Mesothelial cell of epicardium (in vitro differentiated cells): ENCODE measurements at places on chromosomes 6 and 20.
A peak's percentile ranks its signal among the peaks of the same experiment; 100 is the strongest.

- no peak overlapping the region for H3K4me3 ChIP-seq
- H3K4me1 ChIP-seq = peaks cover 19% of the 10 kb centered on the region
- peaks cover 3% of the 10 kb centered on the region for H3K27me3 ChIP-seq
- no peaks in the 10 kb centered on the region for H3K36me3 ChIP-seq
- no peak for DNase-seq
- H3K27ac ChIP-seq = no peak overlapping the region
Observed at GRCh38 chr20:21027569-21027968, 78.6 kb downstream of the LINC00237 start.

DNA sequence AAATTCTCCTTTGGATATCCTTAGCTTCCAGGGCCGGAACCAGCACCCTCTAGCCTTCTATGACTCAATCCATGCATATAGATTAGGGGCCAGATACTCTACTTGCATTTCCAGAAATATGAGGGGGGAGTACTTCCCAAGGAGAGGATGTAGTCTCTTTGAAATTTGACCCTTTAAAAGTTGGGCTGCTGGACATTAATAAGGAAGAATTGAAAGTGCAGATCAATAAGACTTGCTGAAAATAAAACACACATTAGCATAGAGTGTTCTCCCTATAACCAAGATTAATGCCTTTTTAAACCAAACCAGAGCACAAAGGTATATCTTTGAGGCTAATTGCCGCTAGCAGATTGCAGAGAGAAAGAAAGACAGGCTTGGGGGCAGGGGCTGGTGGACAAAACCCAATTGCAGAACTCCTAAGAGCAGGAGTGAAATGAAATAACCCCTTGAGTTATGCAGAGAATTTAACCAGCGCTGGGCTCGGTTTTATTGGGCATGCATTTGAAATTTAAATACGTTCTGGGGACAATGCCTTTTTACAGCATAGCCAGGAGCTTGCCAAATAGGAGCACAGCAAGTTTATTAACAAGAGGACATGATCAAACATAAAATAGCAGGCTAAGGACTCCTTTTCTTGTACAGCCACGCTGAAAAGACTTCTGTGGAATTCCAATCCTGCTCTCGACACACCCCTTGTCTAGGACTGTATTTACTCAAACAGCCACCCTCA is 108.2 kb upstream of the SALL4 start:
- peak overlapping the region; percentile 76 for H3K27ac ChIP-seq
- H3K27me3 ChIP-seq = no peaks in the 10 kb centered on the region
- peak overlapping the region; percentile 22 for H3K4me3 ChIP-seq
- peak; percentile 42 for DNase-seq
- H3K36me3 ChIP-seq = no peaks in the 10 kb centered on the region

GRCh38 chr6:17001188-17001587 is 100.7 kb upstream of the STMND1 start:
- no peak overlapping the region for H3K27ac ChIP-seq
- no peak for DNase-seq
- H3K4me3 ChIP-seq = no peak overlapping the region
- H3K4me1 ChIP-seq = peaks cover 18% of the 10 kb centered on the region
- no peaks in the 10 kb centered on the region for H3K36me3 ChIP-seq

GRCh38 chr6:108074057-108074358 is 533 bp downstream of the OSTM1 start:
- peak overlapping the region; percentile 77 for H3K4me3 ChIP-seq
- no peak for DNase-seq
- H3K27ac ChIP-seq = peak overlapping the region; percentile 64
- H3K4me1 ChIP-seq = peaks cover 22% of the 10 kb centered on the region
- H3K27me3 ChIP-seq = no peaks in the 10 kb centered on the region

- peaks cover 27% of the 10 kb centered on the region for H3K4me1 ChIP-seq
- no peak overlapping the region for H3K4me3 ChIP-seq
- H3K36me3 ChIP-seq = no peaks in the 10 kb centered on the region
- no peaks in the 10 kb centered on the region for H3K27me3 ChIP-seq
- no peak for DNase-seq
Observed at GRCh38 chr6:139872665-139873064, 498.2 kb upstream of the CITED2 start.

DNA sequence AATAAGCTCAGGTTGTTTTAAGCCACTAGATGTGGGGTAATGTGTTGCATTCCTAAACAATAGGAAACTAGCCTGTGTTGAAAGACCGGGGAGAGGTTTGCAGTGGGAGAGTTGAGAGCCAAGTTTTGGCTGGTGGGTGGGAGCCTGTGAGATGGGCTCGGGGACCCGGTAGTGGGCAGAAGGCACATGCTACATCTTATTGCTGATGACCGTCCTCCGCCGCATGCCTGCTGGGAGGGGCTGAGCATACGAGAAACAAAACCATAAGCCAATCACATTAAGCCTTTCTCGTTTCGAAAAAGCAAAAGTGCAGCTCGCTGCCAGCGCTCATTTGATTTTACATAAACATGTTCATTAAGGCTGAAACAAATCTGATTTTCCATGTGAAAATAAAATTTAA is 57.4 kb upstream of the MPC1 start:
- H3K4me3 ChIP-seq = no peak overlapping the region
- no peak for DNase-seq
- no peaks in the 10 kb centered on the region for H3K4me1 ChIP-seq
- H3K36me3 ChIP-seq = peaks cover 3% of the 10 kb centered on the region
- no peaks in the 10 kb centered on the region for H3K27me3 ChIP-seq
- H3K27ac ChIP-seq = no peak overlapping the region

DNA sequence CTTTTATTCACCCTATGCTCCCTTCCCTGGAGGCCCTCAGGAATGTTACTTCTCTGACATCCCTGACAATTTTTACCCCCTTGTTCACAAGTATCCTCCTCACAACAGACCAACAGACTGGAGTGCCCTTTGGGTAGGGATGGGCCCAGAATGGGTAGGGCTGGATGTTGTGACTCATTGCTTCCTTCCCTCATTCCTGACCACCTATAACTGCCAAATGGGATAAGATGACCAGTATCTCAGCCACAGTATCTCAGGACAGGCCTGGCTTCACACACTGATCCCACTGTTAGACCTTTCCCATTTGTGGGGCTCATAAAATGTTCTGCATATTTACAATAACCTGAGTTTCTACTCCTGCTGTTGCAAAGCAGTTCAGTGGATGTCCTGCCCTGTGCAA is 223.0 kb upstream of the LRFN2 start:
- peaks cover 14% of the 10 kb centered on the region for H3K27me3 ChIP-seq
- DNase-seq = no peak
- H3K36me3 ChIP-seq = no peaks in the 10 kb centered on the region
- no peaks in the 10 kb centered on the region for H3K4me1 ChIP-seq
- H3K4me3 ChIP-seq = no peak overlapping the region

DNA sequence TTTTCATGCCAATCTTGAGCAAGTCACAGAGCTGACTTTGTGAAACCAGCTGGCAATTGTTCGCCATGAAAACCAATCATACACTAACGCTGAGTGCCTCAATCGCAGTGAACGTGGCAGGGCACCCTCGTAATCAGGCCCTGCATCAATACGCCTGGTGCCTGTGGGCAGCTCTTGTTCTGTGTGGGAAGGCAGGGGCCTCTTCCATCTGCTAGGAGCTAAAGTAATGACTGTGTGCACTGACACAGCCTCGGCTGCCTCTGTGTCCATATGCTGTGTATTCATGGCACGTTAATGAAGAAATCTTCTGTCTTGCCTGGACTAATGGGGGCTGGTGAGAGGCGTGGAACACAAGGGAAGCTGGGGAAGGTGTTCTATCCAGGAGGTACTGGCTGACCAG is 27.8 kb upstream of the SYNDIG1 start:
- DNase-seq = no peak
- no peak overlapping the region for H3K4me3 ChIP-seq
- H3K4me1 ChIP-seq = peaks cover 22% of the 10 kb centered on the region
- no peak overlapping the region for H3K27ac ChIP-seq
- H3K36me3 ChIP-seq = no peaks in the 10 kb centered on the region

GRCh38 chr6:113695516-113695915 is 161.6 kb upstream of the MARCKS start:
- no peak for DNase-seq
- no peak overlapping the region for H3K4me3 ChIP-seq
- H3K27me3 ChIP-seq = no peaks in the 10 kb centered on the region
- peaks cover 6% of the 10 kb centered on the region for H3K4me1 ChIP-seq

- DNase-seq = no peak
- H3K4me1 ChIP-seq = peaks cover 2% of the 10 kb centered on the region
- H3K4me3 ChIP-seq = no peak overlapping the region
- H3K27me3 ChIP-seq = no peaks in the 10 kb centered on the region
- no peak overlapping the region for H3K27ac ChIP-seq
Observed at GRCh38 chr20:49883246-49883802, 32.0 kb downstream of the SPATA2 start.

GRCh38 chr20:53550280-53551187 is 43.1 kb downstream of the ZNF217 start:
- no peak for DNase-seq
- no peaks in the 10 kb centered on the region for H3K27me3 ChIP-seq
- no peaks in the 10 kb centered on the region for H3K36me3 ChIP-seq
- H3K4me3 ChIP-seq = no peak overlapping the region
- H3K4me1 ChIP-seq = peaks cover 6% of the 10 kb centered on the region
- no peak overlapping the region for H3K27ac ChIP-seq

GRCh38 chr6:148967011-148967520 is 220.2 kb downstream of the UST start:
- DNase-seq = no peak
- peaks cover 15% of the 10 kb centered on the region for H3K27me3 ChIP-seq
- no peaks in the 10 kb centered on the region for H3K36me3 ChIP-seq
- no peak overlapping the region for H3K4me3 ChIP-seq
- H3K4me1 ChIP-seq = peaks cover 7% of the 10 kb centered on the region
- H3K27ac ChIP-seq = no peak overlapping the region

DNA sequence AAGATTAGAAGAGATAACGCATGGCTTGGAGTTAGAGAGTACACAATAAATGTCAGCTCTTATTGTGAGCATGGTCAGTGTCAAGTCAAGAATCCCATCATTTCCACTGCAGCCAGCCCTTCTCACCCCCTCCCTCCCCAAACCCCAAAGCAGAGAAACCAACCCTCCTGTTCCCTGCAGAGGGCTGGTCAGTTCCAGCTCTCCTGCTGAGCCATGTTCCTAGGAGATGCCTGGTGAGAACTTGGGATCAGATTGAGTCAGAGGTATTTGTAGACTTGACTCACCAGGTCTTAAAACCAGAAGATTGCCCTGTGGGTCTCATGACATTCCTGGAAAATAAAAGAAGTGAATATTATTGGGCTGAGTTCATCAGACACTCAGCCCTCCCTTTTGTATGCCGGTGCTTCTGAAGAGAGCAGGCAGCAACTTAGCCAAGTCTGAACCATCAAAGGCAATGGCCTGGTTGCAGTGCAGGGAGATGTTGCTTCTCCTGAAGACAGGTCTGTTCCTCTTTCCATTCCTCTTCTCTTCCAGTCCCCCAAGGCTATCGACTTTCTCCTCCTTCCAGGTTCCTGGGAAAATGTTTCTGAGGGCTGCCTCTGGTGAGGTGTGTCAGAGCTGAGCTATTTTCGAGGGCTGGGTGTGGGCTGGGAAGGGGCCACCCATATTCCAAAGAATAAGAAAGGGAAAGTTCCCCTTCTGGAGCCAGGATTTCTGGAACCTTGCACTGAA is 278.2 kb upstream of the SUPT3H start:
- H3K4me3 ChIP-seq = no peak overlapping the region
- peaks cover 2% of the 10 kb centered on the region for H3K4me1 ChIP-seq
- no peak overlapping the region for H3K27ac ChIP-seq
- H3K27me3 ChIP-seq = peaks cover 27% of the 10 kb centered on the region
- no peak for DNase-seq

DNA sequence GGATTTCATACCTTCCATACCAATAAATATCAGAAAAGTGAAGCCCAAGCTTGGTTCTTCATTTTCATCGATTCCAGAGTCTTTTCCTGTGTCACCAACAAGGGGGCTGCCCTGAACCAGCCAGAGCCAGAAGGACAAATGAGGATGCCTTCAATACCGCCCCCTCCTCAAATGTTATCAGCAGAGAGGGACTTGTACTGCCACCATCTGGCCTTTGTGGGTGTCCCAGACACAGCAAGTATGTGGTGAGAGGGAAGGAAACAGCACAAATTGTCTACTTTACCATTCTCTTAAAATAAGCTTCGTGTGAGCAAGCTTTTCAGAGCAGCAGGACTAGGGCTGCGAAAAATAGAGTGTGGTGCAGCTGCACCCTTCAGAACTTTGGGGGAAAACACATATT is 165.3 kb downstream of the SOBP start:
- no peaks in the 10 kb centered on the region for H3K36me3 ChIP-seq
- no peaks in the 10 kb centered on the region for H3K27me3 ChIP-seq

GRCh38 chr20:17566345-17566744 is 3.5 kb upstream of the DSTN start:
- H3K27me3 ChIP-seq = no peaks in the 10 kb centered on the region
- H3K27ac ChIP-seq = peak overlapping the region; percentile 24
- no peak for DNase-seq
- H3K4me1 ChIP-seq = peaks cover 29% of the 10 kb centered on the region
- no peak overlapping the region for H3K4me3 ChIP-seq

DNA sequence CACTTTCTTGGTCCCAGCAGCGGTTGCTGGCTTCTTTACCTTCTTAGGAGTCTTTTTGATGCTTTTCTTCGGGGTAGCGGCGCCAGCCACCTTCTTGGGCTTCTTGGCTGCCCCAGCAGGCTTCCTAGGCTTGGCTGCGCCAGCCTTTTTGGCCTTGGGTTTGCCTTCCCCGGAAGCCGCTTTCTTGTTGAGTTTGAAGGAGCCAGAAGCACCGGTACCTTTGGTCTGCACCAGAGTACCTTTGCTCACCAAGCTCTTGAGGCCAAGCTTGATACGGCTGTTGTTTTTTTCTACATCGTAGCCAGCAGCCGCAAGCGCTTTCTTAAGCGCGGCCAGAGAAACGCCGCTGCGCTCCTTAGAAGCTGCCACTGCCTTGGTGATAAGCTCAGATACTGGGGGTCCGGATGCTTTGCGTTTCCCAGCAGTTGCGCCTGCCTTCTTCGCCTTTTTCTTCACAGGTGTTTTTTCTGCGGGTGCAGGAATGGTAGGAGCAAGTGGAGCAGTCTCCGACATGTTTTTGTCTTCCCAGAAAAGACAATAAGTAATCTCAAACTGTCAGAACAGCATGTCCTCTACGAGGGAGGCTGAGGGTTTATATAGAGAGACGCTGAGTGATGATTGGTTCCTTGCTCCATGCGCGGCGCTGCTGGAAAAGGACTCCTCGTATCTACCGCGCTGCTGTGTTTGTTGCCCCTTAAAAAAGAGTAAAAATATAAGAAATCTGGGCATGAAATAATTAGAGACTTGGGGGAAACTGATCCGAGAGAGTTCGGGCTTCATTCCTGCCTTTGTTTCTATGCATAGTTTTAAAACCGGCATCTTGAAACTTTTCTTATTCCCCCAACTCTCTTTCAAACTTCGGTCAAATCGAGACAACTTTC is 130.3 kb upstream of the BTN3A2 start:
- H3K36me3 ChIP-seq = no peaks in the 10 kb centered on the region
- peaks cover 23% of the 10 kb centered on the region for H3K4me1 ChIP-seq
- no peaks in the 10 kb centered on the region for H3K27me3 ChIP-seq
- peak overlapping the region; percentile 87 for H3K4me3 ChIP-seq
- DNase-seq = no peak

GRCh38 chr20:41350408-41350962 is 9.9 kb downstream of the LPIN3 start:
- no peaks in the 10 kb centered on the region for H3K4me1 ChIP-seq
- no peak overlapping the region for H3K4me3 ChIP-seq
- DNase-seq = no peak
- no peaks in the 10 kb centered on the region for H3K36me3 ChIP-seq
- no peak overlapping the region for H3K27ac ChIP-seq
- H3K27me3 ChIP-seq = no peaks in the 10 kb centered on the region

GRCh38 chr6:145086197-145086596 is 649.1 kb downstream of the EPM2A start:
- no peak overlapping the region for H3K27ac ChIP-seq
- H3K27me3 ChIP-seq = peaks cover 1% of the 10 kb centered on the region
- H3K4me3 ChIP-seq = no peak overlapping the region
- DNase-seq = no peak
